ENCODE measurements at places on chromosomes 7 and 10. TPM values are rescaled to one million over a fixed set of nuclear protein-coding genes. Genes with fewer than 3 reads are reported as not detected.

Gene GPR15LG
- total RNA-seq: not detected

Gene CYP3A7
- total RNA-seq: not detected

Gene AFAP1L2
- 1.1 TPM for total RNA-seq

Gene SPDYE2
- total RNA-seq: 0.39 TPM

Gene GPR158
- not detected for total RNA-seq

Gene SPDYE1
- not detected for total RNA-seq

GRCh38 chr7:9711259-9711918 is 1262.3 kb upstream of the PHF14 start:
- DNase-seq: no peak

GRCh38 chr10:127563718-127564553 is 14.8 kb downstream of the NPS start:
- DNase-seq: peak; percentile 16

GRCh38 chr10:47029181-47030009 is 118.2 kb downstream of the PTPN20 start:
- no peak for DNase-seq

DNA sequence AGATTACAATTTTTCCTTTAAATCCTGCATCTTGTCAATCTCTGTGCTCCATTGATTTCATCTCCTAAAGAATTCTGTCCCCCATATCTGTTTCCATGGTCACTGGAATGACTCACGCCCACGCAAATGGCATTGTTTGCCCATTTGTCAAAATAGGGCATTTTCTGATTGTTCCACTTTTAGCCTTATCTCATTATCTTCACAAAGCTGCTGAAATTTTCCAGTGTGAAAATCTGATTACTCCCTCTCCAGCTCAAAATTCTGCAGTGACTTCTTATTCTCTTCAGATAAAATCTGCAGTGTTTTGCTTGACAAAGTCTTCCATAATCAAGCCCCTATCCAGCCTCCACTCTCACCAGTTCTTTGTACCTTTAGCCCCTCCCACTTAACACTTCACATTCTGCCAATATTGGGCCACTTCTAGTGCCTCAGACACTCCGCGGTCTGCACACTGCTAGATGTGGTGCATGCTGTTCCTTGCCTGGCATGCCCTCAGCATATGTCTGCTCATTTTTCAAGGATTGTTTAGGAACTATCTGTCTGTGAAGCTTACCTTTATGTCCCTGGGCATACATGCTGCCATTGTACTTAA is 33.9 kb upstream of the CTTNBP2 start:
- no peak for DNase-seq

- DNase-seq: no peak
Observed at GRCh38 chr7:132865366-132866143, 216.3 kb downstream of the CHCHD3 start.

GRCh38 chr7:37488163-37488764 is 39.6 kb upstream of the ELMO1 start:
- DNase-seq: no peak

DNA sequence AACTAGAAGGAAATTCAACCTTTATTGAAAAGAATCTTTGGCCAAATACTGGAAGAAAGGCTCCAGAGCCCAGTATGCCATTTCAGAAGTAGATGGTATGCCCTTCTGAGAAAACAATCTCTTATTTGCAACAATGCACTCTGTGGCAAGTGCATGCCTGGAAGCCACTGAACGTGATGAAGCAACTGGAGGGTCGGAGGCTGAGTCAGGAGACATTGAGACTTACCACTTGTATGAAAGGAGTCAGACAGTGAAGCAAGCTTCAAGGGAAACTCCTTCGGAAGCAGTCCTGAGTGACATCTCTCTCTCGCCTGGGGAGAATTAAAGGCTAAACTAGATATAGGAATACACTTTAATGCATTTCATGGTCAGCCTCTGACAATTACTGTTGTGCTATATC is 353.7 kb downstream of the NRG3 start:
- DNase-seq: no peak

- no peak for DNase-seq
Observed at GRCh38 chr7:81294897-81295515, 376.2 kb upstream of the SEMA3C start.

Data from CD4-positive, CD25-positive, alpha-beta regulatory T cell (primary cell).